Head of caudate nucleus (tissue), 42 donors: ENCODE measurements at places on chromosomes 7 and 10.

- no peak for DNase-seq
Observed at GRCh38 chr7:79547132-79547531, 93.7 kb upstream of the MAGI2 start.

- DNase-seq = no peak
Observed at GRCh38 chr10:127302343-127302742, 106.0 kb upstream of the INSYN2A start.

GRCh38 chr7:52786174-52786573 lies 249.3 kb upstream of the POM121L12 start:
- DNase-seq = no peak

DNA sequence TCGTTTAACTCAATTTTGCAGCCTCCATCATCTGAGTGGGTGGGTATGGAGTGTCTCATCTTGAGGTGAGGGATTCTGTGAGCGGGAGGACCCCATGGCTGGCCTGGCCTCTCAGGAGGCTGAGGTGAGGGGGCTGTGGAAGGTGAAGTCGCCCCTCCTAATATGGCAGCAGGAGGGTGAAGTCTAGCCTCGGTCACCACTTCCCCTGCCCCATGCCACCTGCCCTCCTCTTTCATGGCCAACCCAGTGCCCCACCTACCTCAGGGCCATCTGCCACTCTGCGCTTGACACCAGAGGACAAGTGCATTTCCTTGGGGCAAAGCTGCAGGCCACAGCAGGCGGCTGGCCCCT lies 8.7 kb downstream of the RASGEF1A start:
- no peak for DNase-seq

GRCh38 chr10:128747582-128748346 lies 621.5 kb upstream of the MKI67 start:
- DNase-seq = no peak

GRCh38 chr7:158407581-158408317 lies 179.9 kb downstream of the PTPRN2 start:
- no peak for DNase-seq

DNA sequence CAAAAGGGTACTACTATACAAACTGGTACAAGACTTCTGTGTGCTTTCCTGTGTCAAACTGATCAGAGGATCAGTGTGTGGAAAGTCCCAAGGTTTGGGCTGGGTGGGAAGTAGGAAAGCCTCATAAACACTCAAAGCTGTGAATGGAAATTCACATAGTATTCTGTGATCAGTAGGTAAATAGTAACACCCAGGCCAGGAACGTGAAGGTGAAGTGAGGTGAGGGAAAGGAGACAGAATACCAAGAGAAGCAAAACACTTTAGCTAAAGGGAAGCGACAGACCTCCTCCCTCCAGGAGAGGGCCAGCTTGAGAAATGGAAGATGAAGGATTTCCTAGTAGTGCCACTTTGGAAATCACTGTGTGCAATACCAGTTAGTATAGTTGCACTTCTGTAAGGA lies 451.9 kb downstream of the KCNMA1 start:
- DNase-seq = no peak

DNA sequence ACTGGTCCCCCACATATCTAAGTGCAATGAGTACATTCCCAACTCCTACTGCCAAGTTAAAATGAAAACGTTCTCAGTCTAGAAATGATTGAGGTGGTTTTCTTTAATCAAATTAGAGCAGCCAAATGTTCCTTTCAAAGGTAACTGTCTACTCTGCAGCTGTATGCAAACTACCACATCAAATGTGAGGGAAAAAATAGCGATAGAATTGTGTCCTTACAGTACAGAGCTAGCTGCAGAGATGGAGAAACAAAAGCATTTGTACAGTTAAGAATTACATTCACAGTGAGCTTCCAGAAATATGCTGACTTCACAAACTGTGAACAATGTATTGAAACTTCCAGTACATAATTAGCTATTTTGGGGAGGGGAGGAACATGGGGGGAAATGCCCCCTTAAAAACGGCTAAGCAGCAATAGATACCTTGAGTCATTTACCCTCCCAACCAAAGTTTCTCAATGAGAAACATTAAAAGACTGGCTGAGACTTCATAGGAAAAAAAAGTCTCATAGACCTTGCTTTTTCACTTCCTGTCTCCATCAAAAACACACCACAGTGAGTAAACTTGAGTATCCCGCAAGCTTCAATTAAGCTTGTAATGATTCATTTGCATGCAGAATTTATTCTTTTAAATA lies 22.9 kb downstream of the CDK6 start:
- no peak for DNase-seq

- DNase-seq = no peak
Observed at GRCh38 chr7:157709531-157710251, 372.9 kb downstream of the DNAJB6 start.
